Pulmonary artery endothelial cell (primary cell): ENCODE measurements at places on chromosomes 5 and 9. TPM values are rescaled to one million over a fixed set of nuclear protein-coding genes. Genes with fewer than 3 reads are reported as not detected.

C1QTNF3 gene
- total RNA-seq = 0.59 and 0.67 TPM in 2 replicates

IFNB1 gene
- total RNA-seq = not detected in 2 replicates

FRMPD1 gene
- total RNA-seq = not detected in 2 replicates

C9orf50 gene
- not detected in 2 replicates for total RNA-seq

SKIC3 gene
- total RNA-seq = 124 and 138 TPM in 2 replicates

KCNV2 gene
- total RNA-seq = not detected in 2 replicates

SLC36A2 gene
- not detected in 2 replicates for total RNA-seq

LCN1 gene
- not detected in 2 replicates for total RNA-seq

IARS1 gene
- 227 and 241 TPM in 2 replicates for total RNA-seq

SCGB3A1 gene
- total RNA-seq = not detected in 2 replicates

LHX2 gene
- total RNA-seq = not detected in 2 replicates

ELOVL7 gene
- total RNA-seq = under 0.01 TPM in 1 of 2 replicates, not detected in the other

STK32A gene
- 0.18 and 0.20 TPM in 2 replicates for total RNA-seq

SPINK1 gene
- total RNA-seq = not detected in 2 replicates

CCDC107 gene
- 10.6 and 11.7 TPM in 2 replicates for total RNA-seq

CCL28 gene
- 0.85 and 1.1 TPM in 2 replicates for total RNA-seq

SHOC1 gene
- total RNA-seq = not detected in 2 replicates

LCP2 gene
- not detected in 2 replicates for total RNA-seq

DBH gene
- not detected in 2 replicates for total RNA-seq

SH3RF2 gene
- total RNA-seq = 1.3 and 2.5 TPM in 2 replicates

PCDHGC3 gene
- total RNA-seq = 9.0 and 14.7 TPM in 2 replicates

SYNPO gene
- 11.7 and 18.5 TPM in 2 replicates for total RNA-seq

ZNF474 gene
- 0.07 TPM in 2 replicates for total RNA-seq

PDCD1LG2 gene
- 24.3 and 27.1 TPM in 2 replicates for total RNA-seq

RAB3C gene
- total RNA-seq = 0.14 and 0.20 TPM in 2 replicates

ANP32B gene
- total RNA-seq = 8.5 and 13.1 TPM in 2 replicates

RFESD gene
- 1.3 and 1.8 TPM in 2 replicates for total RNA-seq

KCTD16 gene
- total RNA-seq = 0.07 and 0.13 TPM in 2 replicates

KIF20A gene
- total RNA-seq = 47.2 and 125 TPM in 2 replicates

CMYA5 gene
- under 0.01 and 0.07 TPM in 2 replicates for total RNA-seq

GPR150 gene
- 0.20 and 0.32 TPM in 2 replicates for total RNA-seq

CCL27 gene
- 0.14 TPM in 1 of 2 replicates, not detected in the other for total RNA-seq

CENPP gene
- total RNA-seq = 5.3 and 7.2 TPM in 2 replicates

TRMO gene
- total RNA-seq = 12.8 and 13.8 TPM in 2 replicates
